Activated CD8-positive, alpha-beta memory T cell treated with anti-CD3 and anti-CD28 coated beads for 1 hour (primary cell): ENCODE measurements at places on chromosomes 5 and 9.

DNA sequence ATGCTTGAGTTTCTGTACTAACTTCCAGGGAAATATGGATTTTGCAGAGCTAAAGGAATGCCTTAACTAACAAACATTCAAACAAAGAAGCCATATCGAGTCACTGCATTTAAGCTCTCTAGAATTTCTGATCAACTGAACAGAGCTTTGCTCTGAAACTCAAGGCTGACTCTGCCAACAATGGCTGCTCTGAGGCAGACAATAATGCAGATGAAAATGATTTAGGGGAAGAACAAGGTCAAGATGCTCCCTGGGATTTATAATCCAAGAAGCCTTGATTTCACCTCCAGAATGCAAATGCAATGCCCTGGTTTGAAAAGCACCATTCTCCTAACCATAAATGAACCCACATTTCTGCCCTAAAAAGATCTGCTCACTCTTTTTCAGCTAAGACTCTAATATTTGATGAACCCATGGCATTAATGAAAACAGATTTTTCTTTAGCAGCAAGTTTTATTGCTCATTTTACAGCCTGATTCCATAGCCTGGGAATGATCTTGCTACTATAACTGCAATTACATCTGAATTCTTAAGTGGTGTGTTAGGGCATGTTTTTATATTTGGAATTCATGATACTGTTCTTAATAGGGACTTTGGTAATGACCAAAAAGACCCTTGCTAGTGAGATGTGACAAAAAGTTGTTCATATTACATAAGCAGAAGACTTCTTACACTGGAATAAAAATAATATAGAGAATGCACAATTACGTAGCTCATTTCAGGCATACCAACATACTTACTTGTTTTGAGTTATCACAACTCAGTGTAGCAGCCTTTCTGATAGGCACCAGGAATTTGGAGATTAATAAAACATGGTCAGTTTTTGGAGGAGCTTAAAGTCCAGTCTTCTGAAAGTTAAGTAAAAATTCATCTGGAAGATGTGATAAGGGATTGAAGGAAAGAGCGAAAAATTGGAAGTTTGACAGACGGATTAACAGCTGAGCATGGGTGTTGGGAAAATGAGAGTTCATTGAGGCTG lies 169.4 kb downstream of the TRPM3 start:
- no peak for DNase-seq

GRCh38 chr9:107447081-107447480 lies 42.5 kb downstream of the KLF4 start:
- DNase-seq: no peak

DNA sequence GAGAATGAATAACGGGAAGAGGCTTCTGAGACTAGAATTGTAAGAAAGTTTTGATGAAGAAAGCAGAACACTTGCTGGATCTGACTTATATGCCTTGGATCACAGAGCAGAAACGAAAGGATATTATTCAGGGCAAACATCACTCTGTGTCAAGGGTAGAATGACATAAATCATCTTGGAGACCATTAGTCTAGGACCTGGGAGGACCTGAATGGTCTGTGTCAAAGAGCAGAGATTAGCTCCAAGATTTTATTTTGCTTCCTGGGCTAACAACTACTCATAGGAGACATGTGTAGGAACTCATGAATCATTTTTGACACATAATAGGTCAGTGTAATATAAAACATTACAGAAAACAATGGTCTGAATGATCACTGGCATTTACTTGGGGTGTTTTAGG lies 417.9 kb downstream of the SLCO4C1 start:
- DNase-seq: no peak

GRCh38 chr9:109584205-109584604 lies 86.1 kb upstream of the PTPN3 start:
- DNase-seq: no peak

- DNase-seq: no peak
Measured at GRCh38 chr9:3193791-3194190, 332.0 kb downstream of the RFX3 start.

- DNase-seq: no peak
Measured at GRCh38 chr5:170292179-170293104, 5.1 kb downstream of the LCP2 start.

- no peak for DNase-seq
Measured at GRCh38 chr9:130110166-130110565, 56.5 kb downstream of the GPR107 start.

GRCh38 chr9:72038408-72038807 lies 22.0 kb downstream of the C9orf57 start:
- DNase-seq: no peak

GRCh38 chr9:94956731-94957130 lies 230.2 kb downstream of the AOPEP start:
- no peak for DNase-seq

DNA sequence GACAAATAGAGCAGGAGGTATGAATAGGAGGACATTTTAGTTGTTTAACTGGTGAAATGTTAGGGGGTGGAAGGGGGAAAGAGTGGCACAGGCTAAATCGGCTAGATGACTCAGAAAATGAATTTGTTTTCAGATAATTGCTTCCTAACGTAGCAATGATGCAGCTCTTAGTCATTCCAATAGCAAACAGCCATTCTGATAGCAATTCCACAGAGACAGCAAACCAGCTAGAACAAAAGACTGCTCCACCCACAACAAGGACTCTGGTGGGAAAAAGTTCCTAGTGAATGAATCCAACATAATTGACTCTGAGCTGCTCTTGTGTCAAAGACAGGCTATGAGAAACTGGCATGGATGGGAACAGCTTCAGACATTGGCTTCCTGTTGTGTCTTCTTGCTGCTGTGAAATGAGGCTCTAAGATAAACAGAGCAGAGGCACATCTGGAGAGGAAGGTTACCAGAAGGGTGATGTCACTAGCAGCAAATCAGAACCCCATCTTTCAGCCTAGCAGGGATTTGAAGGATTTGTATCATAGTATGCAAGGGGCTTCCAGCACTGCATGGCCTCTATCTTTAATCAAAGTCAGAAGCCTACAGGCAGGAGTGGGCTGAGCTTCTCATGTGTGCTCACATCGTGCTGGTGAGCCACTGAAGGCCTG lies 28.1 kb upstream of the F2RL1 start:
- DNase-seq: no peak

DNA sequence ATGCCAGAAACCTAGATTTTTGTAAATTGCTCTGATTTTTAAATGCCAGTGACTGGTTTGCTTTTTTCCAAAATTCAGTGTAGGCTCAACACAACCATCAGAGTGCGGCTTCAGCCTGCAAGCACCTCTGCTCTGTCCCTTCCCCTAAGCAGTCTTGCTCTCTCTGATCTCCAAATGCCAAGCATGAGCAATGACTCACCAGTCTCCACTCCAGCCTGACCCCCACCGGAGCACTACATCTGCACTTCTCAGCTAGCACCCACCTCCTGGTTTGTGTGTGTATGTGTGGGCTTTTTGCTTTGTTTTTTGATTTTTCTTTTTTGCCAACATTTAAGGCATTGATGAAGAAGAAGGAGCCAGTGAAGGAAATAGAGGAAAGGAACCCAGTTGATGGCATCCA lies 61.4 kb upstream of the ADRA1B start:
- DNase-seq: no peak

DNA sequence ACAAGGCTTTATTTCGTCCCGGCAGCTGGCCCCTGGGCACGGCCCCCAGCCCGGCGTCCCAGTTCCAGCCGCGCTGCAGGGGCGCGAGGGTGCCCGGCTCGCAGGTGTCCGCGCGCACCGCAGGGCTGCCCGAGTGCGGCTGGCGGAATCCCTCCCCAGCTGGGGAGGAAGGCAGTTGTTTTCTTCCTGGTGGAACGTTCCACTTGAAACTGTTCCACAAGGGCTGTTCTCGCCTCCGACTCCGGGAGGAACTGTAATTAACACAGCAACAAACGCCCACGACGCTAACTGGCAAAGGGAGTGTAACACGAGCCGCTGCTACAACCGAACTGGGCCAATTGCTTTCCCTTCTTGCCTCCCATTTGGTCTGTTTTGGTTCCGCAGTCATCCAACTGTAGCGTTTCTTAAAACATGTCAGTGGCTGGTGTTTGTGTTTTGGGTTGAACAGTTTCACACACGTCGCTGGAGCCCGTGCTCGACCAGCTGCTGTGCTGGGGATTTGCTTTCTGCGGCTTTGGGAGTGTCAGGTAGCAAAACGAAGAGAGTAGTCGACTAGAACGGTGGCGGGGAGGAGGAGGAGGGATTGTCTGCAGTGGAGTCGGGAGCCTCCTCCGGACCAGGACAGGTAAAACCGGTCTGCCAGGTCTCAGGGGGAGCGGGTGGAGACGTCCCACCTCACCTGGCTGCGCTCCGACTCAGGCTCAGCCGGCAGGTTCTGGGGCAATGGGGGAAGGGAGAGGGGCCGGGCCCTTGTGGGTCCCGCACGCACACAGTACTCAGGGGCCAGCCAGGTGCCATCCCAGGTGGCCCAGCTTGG lies 131.6 kb upstream of the NIPBL start:
- DNase-seq: no peak

GRCh38 chr5:139383275-139383992 lies at the start of gene SLC23A1:
Gene SLC23A1, minus strand, starts transcription at chr5:139383297. Its CDS starts 44 bp downstream, at chr5:139383253.
- no peak for DNase-seq

GRCh38 chr9:89491694-89492093 lies 6.2 kb downstream of the SEMA4D start:
- no peak for DNase-seq

GRCh38 chr5:60604771-60605170 lies 95.2 kb downstream of the DEPDC1B start:
- DNase-seq: no peak

GRCh38 chr9:121239851-121240250 lies 28.1 kb upstream of the GSN start:
- DNase-seq: no peak

GRCh38 chr5:34676416-34676815 lies 20.3 kb downstream of the RAI14 start:
- no peak for DNase-seq

DNA sequence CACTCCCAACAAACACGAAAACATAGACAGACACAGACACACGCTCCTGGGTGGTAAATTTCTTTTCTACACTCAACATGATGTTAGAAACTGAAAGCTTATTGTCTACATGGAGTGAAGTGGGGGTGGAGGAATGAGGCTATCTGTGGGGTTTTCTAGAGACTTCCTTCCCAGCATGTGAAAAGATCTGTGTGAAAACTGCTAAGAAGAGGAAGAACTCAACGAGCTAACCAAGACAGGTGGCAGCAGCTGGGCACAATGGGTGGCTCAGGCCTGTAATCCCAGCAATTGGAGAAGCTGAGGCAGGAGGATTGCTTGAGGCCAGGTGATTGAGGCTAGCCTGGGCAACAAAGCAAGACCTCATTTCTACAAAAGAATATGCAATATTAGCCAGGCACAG lies 7.6 kb downstream of the FYB1 start:
- DNase-seq: no peak

GRCh38 chr9:128316421-128316820 lies 5.8 kb downstream of the TRUB2 start:
- DNase-seq: no peak

GRCh38 chr5:75701856-75702255 lies 15.4 kb downstream of the POC5 start:
- DNase-seq: no peak

DNA sequence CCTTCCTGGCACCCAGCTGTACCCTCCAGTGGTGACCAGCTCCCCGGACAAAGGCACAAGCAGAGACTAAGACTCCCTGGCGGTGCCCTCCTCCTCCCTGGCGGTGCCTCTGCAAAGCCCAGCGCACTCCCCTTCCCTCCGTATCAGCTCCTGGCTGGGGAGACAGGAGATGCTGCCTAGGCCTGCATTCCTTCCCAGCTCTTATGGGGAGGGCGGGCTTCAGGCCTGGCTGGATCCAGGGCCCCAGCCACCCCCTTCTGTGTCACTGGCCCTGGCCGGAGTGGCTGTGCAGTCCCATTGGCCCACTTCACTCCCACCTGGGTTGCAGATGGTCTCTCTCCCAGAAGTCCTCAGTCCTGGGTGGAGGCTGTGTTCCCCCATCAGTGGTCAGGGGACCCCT lies 6.4 kb downstream of the LCN12 start:
- DNase-seq: no peak

DNA sequence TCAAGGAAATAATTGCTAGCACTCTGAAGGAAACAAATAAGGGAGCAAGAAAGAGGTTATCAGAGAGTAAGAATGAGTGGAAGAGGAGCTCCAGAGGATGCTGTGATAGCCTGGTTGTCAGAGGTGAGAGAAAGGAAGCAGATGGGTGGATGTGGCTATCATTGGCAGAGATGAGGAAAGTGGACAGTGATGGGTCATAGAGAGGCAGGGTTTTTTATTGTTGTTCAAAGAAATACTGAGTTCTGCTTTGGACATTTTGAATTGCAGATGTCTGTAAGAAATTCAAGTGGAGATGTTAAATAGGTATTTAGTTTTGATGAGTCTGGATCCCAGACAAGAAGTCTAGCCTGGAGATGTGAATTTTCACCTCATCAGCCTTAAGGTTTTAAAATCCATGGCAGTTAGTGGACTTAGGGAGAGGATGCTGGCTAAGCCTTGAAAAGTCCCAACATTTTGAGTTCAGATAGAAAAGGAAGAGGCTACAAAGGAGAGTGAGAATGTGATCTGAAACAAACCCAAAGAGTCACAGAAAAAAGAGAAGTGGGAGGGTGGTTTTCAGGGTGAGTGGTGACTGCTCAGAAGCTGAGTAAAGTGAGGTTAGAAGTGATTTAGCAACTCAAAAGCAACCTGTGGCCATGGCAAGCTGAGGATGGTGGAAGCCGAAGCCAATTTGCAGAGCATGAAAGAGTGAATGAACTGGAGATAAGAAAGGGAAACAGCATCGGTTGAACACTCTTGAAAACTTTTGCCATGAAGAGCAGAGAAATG lies 50.4 kb downstream of the PPIC start:
- no peak for DNase-seq

- DNase-seq: no peak
Measured at GRCh38 chr5:157520911-157521703, 54.5 kb downstream of the ADAM19 start.

DNA sequence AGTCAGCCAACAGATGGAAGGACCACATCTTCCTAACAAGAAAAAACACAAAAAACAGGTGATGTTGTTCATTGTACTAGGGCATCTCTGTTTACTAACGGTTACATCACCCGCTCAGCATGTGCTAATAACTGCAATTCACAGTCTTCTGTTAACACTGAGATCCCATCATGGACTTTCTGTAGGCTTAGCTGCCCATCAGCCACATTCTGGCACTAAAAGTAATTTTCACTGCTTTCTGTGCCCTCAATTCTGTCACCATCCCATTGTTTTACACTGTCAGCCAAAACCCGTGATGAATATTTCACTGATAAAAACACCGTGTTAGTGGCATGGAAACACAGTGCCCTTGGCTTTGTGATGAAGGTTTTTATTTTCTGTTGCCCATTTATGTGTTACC lies 64.6 kb downstream of the CAST start:
- DNase-seq: no peak

GRCh38 chr5:60148366-60148765 lies 254.8 kb upstream of the PDE4D start:
- no peak for DNase-seq
